H4 (cell line): ENCODE measurements at places on chromosomes 7 and 10.

DNA sequence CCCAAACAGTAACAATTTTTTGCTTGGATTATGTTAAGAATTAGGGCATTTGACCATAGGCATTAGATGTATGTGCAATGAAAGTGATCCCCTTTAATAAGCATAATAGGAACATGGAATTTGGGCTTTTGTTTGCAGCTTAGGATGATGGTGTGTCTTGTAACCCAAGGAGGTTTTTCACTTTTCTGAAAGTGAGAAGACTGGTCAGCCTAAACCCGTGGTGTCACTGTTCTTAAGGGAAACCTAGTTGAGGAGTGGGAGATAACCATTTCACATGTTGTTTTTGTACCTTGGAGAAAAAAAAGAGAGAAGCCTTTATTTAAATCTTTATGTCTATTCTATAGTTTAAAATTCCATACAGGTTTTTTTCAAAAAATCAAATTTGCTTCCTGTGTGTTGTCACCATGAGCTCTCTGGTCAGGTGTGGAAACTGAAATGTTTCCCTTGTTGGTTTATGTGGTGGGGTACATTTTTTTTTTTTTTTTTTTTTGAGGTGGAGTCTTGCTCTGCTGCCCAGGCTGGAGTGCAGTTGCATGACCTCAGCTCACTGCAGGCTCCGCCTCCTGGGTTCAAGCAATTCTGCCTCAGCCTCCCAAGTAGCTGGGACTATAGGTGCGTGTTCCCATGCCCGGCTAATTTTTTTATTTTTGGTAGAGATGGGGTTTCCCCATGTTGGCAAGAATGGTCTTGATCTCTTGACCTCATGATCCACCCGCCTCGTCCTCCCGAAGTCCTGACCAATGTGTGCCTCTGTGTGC is 7.7 kb downstream of the CCM2 start:
- DNase-seq, result no peak

DNA sequence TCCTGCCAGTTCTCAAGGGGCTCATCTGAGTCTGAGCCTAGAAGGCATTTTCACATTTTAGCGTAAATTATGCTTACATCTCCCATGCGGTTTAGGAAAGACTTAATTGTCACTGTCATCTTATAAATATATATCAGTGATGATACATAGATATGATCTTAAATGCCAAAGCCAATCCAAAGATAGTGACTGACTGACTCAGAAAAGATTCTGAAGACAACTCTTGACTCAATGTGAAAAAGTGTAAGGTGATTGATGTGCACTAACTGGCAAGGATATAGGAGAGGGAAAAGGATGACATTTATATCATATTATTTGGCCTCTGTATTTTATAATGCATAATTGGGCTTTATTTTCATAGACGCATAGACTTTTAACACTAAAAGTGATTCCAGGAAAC is 84.9 kb upstream of the LRRN3 start:
- DNase-seq, result no peak

DNA sequence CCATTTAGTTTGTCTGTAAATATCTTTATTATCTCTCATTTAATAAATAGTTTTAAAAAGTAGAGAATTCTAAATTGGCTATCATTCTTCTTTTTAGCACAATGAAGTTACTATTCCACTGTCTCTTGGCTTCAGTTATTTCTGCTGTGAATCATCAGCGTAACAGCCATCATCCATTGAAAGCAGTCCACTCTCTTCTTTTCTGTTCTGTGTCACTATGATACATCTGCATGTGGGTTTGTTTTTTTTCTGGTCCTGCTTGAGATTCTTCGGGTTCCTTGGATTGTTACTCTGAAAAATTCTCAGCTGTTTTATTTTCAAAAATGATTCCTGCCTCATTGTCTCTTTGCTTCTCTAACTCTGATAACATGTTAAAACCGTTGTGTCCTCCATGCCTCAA is 52.5 kb downstream of the CSGALNACT2 start:
- DNase-seq, result no peak

DNA sequence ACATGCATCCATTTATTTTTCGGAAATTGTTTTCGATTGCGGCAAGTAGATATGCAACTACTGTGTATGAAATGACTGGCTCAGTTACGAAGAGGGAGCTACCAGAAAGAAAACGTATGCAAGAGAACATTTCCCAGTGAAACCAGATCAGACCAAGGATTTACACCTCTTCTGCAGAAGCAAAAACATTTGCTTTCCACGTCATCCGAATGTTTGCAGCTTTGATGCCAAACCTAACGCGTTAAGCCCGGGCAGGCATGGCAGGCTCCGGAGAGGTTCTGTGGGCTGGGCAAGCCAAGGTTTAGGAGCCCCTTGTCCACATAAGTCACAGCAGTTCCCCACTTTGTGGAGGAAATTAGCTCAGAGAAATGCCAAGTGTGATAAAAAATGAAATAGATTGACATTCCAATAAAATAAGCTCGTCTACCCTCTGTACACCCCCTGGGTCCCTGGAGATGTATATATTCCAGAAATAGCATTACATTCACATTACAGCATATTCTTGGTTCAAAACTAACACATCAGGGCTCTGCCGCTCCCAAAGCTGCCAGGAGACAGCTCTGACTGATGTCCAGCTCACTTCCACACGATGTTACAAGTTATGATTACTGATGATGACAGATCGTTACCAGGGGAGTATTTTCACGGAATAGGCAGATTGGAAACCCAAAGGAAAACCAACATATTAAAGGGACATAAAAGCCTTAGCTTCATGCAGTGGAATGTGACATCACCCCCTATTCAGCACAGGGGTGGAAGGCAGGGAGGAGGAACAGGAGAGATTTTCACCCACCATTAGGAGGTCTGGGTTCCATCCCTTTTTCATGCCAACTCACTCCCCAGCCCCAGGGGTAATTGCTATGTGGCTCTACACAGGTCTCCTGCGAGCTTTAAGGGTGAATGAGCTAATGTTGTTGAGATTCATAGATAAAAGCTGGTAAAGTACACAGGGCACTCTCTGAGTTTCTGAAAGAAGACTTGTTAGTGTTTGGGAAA is 81.5 kb downstream of the LYZL1 start:
- DNase-seq, result no peak

GRCh38 chr7:11327633-11328032 is 354.0 kb downstream of the PHF14 start:
- no peak for DNase-seq
